ENCODE measurements at places on chromosomes 4 and X. TPM values are rescaled to one million over a fixed set of nuclear protein-coding genes. Genes with fewer than 3 reads are reported as not detected.

DNA sequence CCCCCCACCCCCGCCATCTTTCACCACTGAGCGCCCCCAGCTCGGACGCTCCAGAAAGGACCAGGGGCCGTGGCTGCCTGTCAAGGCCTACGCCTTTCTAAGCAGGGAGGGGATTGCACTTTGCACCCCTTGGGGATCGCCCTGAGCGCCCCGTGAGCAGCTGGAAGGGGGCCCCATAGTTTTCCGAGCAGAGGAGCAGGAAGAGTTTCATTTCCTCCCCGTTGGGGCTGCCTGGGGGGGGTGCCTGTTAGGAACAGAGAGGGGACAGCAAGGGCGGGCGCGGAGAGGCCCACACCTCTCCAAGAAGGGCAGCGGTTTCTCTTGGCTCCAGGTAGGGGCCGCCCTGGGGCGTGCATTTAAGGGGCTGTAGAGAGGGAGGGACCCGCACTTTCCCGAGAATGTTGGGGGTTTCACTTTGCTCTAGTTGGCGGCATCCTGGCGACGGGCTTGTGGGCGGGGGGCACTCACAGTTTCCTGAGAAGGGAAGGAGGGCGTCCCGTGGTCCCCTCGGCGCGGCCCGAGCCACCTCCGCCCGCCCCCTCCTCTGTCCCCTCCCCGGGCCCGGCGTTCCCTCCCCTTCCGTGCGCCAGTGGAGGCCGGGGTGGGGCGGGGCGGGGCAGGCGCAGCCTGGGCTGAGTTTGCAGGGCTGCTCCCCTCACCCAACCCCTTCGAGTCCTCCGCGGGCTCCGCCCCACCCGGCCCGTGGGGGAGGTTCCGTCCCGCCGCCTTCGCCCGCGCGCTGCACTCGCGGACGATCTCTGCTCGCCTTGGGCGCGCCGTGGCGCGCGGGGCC is 82.3 kb upstream of the CD99 start:
- no peak for DNase-seq

DNA sequence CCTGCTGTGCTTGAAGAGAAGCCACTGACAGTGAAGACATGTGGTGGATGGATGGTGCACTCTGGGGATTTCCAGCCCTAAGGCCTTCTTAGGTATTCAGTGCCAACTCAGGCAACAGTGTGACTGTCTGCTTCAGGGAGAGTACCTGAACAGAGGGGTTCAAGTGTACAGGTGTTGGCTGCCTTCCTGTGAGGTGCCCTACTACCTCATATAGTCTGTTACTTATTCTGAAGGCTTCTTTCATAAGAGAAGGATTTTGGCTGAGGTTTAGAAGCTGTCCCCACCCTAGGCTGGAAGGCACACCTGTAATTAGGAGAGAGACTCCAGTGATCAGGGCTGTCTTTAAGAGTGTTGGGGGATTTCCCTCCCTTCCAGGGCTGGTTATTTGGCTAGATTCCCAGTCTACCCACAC is 1.8 kb downstream of the FTHL17 start:
- DNase-seq, result no peak

GRCh38 chr4:42482516-42483327 is 85.4 kb downstream of the SHISA3 start:
- no peak for DNase-seq

- DNase-seq, result no peak
Observed at GRCh38 chr4:72375073-72375736, 193.8 kb downstream of the ADAMTS3 start.

DNA sequence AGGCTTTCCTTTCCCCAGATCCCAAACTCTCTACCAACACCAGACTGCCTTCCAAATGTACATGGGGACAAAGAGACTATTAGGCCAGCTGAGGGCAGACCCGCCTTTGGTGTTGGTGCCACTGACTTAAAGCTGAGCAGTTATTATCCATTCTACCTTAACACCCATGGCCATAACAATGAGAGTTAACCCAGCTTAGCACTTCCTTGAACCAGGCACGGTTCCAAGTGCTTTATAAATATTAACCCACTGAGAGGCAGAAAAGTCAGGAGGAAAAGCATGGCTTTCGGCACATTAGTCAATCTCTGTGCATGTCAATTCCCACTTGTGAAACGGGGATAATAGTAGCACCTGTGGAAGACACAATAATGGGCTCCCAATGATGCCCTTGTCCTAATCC is 243.1 kb upstream of the ANXA3 start:
- DNase-seq, result no peak

DNA sequence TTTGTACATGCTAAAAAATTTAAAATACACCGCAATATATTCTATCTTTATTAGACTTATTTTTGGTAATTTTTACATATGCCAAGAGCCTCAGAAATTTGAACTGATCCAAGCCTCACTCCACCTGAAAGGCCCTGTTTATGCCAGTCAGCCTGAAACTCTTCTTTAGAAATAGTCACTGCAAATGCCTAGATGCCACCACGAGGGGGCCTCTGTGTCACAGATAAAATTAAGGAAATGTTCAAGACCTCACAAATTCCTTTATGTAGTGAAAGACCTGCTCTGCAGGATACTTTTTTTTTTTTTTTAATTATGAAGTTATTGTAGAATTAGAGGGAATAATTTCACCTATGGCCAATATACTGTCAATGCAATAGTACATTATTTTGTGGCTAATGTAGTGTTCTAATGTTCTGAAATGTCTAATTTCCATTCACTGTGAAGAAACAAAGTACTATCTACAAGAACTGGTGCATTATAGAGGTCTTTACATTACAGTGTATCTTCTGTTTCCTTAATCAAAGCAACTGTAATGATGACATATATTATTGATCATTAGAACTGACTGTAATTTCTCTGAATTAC is 69.8 kb downstream of the DTHD1 start:
- DNase-seq, result no peak

GRCh38 chrX:72609313-72609712 is 36.7 kb upstream of the HDAC8 start:
- no peak for DNase-seq

GRCh38 chrX:49111791-49112190 is 11.7 kb downstream of the GPKOW start:
- DNase-seq, result no peak

The USP17L21 gene
- not detected for total RNA-seq

The CCKAR gene
- not detected for total RNA-seq

The HSFX4 gene
- not detected for total RNA-seq

The HTN3 gene
- total RNA-seq, result not detected
